ENCODE measurements at places on chromosomes 12 and 14.

GRCh38 chr12:52655251-52655650 is 3.2 kb upstream of the KRT2 start:
- DNase-seq = no peak
- H3K27ac ChIP-seq = no peak overlapping the region
- H3K27me3 ChIP-seq = no peaks in the 10 kb centered on the region
- H3K4me1 ChIP-seq = peaks cover 15% of the 10 kb centered on the region

GRCh38 chr12:89793946-89794345 is 85.3 kb upstream of the ATP2B1 start:
- H3K27ac ChIP-seq = no peak overlapping the region
- H3K36me3 ChIP-seq = no peaks in the 10 kb centered on the region
- H3K4me1 ChIP-seq = no peaks in the 10 kb centered on the region

DNA sequence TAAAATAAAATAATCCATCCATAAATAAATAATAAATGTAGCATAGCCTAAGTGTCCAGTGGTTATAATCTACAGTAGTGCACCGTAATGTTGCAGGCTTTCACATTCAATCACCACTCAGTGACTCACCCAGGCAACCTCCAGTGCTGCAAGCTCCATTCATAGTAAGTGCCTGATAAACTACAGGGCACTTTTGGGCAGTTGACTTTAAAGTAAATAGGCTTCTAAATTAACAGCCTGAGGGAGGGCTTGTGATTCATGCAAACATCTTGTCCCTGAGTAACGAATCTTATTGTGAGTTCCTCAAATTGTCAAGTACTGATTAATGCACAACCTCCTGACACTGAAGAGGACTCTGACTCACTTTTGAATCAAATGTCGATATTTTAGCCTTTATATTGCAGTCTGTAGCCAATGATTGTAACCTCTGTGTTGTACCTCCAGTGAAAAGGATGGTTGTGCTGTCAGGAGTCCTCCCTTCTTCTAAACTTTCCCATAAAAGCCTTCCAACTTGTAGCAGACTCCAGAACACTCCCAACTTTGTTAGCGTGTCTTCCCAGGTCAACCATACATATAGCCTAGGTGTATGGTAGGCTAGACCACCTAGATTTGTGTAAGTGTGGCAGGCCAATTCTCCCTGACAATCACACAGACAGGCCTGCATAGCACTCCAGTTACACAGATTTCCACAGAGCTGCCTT is 55.0 kb upstream of the BICD1 start:
- no peaks in the 10 kb centered on the region for H3K27me3 ChIP-seq
- H3K4me1 ChIP-seq = no peaks in the 10 kb centered on the region
- no peak overlapping the region for H3K4me3 ChIP-seq
- H3K27ac ChIP-seq = no peak overlapping the region
- H3K36me3 ChIP-seq = no peaks in the 10 kb centered on the region

GRCh38 chr12:110010853-110011723 is 11.9 kb downstream of the ANKRD13A start:
- H3K4me1 ChIP-seq = peaks cover 41% of the 10 kb centered on the region
- no peak for DNase-seq
- no peak overlapping the region for H3K4me3 ChIP-seq
- no peak overlapping the region for H3K27ac ChIP-seq
- H3K36me3 ChIP-seq = peaks cover 40% of the 10 kb centered on the region

GRCh38 chr14:89748004-89748403 is 206.5 kb downstream of the EFCAB11 start:
- H3K36me3 ChIP-seq = no peaks in the 10 kb centered on the region
- no peak overlapping the region for H3K4me3 ChIP-seq
- no peak for DNase-seq
- no peaks in the 10 kb centered on the region for H3K27me3 ChIP-seq
- no peak overlapping the region for H3K27ac ChIP-seq
- no peaks in the 10 kb centered on the region for H3K4me1 ChIP-seq
